ENCODE measurements at places on chromosomes 1 and 21.

DNA sequence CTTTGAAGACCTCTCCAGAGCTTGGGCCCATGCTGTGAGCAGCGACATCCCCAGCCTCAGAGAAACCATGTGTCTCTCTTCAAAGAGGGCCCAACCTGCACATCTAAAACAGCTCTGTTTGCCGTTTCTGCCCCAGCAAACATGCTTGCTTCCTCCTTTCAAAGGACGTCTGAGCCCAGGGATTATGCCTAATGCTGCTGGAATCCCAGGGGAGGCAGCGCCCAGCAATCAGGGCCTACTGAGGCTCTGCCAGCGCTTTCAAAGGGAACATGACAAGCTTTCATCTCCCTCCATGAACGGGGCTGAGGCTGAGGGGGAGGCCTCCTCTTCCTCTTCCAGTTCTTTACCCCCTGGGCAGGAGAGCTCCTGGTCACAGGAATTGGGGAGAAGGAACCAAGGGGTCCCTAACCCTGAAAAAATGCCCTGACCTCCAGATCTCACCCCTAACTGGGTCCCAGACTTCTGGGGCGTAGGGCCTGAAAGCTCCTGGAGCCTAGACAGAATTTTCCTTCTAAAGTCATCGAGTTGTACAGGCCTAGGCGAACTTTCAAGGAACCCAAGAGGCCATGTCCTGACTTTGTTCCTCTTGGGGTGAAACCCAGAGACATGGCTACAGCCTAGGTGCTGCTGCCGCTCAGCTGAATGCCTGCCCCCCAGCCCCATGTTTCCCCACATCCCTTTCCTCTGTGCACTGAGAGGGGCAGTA, 13.4 kb upstream of the ASCL5 start:
- DNase-seq, result no peak

DNA sequence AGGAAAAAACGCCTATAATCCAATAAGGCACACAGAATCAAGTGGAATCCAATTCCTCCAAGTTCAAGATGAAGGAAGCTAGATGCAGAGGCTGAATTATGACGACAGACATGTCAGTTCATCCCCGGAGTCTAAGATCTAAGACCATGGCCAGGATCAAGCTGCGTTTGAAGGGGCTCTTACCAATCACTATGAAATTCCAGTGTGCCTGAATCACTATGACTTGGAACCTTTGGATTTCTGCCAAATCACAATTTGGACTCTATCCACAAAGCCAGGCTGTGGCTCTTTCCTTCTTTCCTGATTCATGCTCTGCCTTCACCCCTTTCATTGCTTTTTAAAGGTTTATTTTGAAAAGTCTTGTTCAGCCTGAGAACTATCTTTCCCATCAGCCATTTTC, 17.1 kb downstream of the OLIG2 start:
- no peak for DNase-seq

DNA sequence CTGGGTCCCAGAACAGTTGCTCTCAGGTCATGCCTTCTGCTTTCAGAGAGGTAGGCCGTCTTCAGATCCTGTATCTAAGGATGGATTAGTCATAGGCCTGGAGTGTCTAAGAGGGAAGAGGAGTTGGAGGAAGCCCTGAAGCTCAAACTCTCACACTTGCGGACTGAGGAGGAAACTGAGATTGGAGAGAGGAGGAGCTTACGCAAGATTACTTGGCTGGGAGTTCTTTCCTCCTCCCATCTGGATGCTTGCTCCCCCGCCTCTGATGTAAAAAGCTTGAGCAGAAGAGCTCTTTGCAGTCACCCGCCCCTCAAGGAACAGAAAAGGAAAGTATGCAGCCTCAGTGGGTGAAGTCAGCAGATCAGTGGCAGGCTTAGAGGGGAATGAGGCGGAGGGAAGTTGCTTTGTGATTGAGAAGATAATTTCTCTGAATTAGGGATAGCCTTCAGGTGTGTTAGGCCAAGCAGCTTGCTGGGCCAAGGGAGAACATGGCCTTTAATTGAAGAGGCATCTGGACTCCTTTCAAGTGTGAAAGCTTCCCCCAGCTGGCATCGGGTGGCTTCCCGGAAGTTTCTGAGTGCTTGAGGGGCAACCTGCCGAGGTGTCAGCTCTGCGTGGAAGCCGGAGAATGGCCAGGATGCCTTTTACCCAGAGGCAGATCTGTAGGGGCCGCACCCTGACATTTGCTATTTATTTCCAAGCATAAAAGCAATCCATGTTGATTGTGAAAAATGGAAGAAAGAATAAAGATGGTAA, 6.6 kb downstream of the ADORA1 start:
- DNase-seq, result peak; percentile 86

DNA sequence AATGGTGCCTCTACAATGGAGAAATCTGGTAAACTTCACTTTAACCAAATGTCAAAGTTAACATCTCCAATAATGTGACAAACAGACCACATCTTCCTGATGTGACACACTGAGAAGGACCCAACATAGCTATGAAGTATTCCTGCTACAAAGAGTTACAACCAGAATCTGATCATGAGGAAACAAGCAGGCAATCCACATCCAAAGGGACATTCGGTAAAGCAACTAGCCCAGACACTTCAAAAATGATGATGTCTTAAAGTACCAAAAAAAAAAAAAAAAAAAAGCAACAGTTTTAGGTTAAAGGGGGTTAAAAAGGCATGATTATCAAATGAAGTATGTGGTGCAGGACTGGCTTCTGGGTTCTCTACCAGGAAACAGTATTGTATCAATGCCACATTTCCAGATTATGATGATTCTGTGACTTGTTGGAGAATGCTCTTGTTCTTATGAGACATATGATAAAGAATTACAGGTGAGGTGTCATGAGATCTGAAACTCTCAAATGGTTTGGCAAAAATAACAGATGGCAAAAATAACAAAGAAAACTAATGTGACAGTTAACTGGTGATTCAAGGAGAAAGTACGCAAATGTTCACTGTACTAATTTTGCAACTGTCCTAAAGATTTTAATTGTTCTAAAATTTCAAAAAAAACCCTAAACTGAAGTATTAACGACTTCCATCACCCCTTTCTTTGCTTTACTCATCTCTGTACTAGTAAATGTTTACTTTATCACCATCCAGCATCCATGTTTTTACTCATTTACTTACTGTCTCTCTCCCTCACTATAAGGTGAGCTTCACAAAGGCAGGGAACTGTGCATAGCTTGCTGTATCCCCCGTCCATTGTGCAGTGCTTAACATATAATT, 2.8 kb downstream of the CD58 start:
- no peak for DNase-seq

GRCh38 chr1:15719381-15720120, 16.5 kb upstream of the SLC25A34 start:
- no peak for DNase-seq

DNA sequence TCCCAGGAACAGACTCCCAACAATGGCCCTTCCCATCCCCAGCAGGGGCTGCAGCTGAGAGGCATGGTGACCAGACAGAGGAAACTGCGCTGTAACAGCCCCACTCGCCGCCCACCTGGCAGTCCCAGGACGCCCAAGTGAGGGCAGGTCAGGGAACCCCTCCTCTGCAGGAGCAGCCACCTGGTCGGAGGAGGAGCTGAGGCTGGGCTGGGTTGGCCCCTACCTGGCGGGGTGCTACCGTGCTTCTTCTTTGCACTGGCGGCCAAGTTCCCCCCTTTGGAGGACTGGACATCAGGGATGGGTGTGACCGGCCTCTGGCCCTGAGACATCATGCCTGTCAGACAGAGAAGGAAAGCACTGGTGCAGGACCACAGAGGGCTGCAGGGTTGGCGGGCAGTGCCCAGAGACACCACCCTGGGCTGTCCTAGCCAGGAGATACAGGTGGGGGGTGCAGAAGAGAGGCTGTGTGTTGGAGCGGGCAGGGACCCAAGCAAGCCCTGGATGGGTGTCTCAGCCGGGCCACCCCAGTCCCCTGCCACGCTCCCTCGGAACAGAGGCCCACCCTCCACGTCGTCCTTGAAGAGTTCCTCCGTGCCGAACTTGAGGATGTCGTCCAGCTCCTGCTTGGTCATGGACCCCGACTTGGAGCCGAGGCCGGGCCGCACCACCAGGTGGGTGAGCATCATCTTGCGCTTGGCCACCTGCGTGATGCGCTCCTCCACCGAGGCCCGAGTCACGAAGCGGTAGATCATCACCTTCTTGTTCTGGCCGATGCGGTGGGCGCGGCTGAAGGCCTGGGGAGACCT, 51.6 kb downstream of the CHD5 start:
- DNase-seq, result no peak

GRCh38 chr1:172375211-172375631, 45.3 kb upstream of the C1orf105 start:
- DNase-seq, result no peak

GRCh38 chr1:244647819-244648218, 5.1 kb upstream of the DESI2 start:
- DNase-seq, result peak; percentile 8

DNA sequence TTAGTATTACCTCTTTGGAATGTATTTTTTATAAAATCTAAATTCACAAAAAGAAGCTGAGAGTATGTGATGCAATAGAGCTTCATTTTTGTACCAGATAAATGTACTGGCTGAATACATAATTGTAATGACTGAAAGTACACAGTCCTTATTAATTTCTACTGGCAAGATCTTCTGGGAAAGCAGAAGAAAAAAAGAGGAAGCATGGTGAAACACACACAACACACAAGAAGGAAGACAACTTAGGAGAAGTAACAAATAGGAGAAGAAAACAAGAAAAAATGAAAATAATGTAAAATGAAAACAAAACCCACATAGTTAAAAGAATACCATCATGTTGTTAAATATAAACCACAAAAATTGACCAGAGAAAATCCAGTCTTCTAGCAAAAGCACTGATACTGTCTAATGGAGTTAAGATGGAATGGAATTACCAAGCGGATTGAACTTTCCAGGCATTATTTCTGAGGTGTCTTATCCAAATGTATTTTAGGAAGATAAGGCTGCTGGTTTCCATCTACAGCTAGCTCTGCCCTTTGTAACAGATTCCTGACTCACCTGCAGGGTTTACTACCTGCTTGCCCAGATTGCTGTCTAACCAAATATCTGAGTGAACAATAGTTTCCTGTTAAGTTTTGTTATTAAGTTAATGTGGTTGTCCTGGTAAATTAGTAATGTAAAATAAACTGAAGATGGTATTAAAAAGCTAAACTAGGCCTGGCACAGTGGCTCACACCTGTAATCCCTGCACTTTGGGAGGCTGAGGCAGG, 4.5 kb upstream of the COP1 start:
- DNase-seq, result peak; percentile 69

GRCh38 chr21:19489930-19490329, 1086.3 kb upstream of the TMPRSS15 start:
- no peak for DNase-seq

GRCh38 chr1:33181921-33182341, at the start of gene TRIM62:
TSS of gene TRIM62 (minus strand) at chr1:33182043. CDS start at chr1:33181432, 611 bp downstream.
- DNase-seq, result peak; percentile 100

GRCh38 chr1:170530972-170531757, 801 bp upstream of the GORAB start:
- DNase-seq, result no peak

GRCh38 chr1:97457446-97458089, 463.3 kb downstream of the DPYD start:
- DNase-seq, result no peak

DNA sequence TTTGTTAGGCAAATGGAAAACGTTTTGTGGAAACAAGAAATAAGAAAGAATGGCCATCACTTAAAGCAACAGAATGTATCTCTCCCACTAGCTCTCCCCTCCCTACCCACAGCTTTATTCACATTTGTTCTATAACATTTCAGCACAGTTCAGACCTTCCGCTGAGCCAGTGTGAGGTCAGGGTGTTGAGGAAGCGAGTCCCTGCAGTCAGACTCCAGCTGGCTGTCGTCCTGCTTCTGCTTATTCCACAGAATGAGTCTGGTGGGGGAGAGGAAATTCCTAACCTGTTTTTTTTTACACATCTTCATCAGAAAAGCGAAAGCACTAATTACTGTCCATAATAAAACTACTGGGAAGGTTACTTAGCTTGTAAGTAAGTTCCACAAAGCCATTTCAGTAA, 39.0 kb downstream of the MRPL39 start:
- DNase-seq, result peak; percentile 78

DNA sequence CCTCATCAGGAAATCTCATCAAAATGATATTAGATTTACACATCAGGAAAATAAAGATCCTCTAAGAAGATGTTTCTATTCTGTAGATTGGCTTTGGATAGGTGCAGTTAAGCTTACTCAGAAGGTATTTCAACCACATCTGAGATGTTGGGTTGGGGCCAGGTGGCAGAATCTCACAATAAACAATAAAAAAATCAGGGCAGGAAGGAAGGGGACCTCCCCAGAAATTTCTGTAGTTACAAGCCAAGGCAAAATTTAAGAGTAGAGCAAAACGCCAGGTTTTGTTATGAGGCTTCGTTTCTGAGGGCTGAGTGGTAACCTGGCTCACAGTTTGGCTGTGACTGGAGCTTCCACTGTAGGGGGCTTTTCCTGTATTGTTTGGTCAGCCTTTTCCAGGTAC, 84.8 kb downstream of the HUNK start:
- no peak for DNase-seq

DNA sequence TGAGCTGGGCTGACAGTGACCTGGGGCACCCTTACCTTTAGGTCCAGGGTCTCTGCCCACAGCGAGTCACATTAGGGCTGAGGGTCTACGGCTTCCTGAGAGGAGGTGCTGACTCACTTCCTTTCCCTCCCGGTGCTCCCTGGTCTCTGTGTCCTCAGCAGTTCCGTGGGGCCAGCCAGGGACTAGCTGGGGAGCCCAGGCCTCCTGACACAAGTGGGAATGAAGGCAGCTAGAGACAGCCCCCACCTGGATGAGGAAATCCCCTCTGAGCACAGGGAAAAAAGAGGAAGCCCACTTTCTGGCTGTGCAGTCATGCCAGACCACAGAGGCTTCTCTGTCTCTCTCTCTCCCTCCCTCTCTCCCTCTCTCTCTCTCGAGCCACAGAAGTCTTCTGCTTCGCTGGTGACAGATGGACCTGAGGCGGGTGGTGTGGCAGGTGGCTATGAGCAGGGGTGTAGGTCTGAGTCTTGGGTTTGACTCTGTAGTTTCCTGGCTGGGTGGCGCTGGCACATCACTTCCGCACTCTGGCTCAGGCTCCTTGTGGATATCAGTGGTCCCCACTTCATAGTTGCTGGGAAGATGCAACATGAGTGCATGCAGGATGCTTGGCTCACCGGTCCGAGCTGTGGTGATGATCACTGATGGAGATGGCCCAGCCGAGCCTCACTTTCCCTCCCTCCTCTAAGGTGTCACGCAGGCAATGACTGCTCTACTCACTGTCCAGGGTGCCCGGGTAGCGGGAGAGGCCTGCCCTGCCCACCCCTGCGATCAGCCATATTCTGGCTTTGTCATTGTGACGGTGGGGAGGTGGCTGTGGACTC, 3.5 kb downstream of the SLC66A1 start:
- DNase-seq, result peak; percentile 40

DNA sequence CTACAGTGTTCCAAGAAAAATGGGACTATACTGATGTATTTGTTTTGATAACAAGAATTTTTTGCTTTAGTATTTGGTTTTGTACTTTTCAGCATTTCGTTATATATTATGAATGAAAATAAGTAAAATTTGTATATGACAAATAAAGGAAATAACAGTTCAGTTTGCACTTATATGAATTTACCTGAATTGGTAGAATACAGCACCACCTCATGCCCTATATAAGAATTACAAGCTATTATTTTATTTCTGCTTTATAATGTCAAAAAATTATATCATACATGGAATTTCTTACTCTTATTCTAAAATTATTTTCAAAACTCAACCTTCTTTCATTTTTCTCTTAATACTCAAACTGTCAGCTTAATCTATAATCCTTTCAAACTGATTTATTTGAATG, 14.6 kb downstream of the EFCAB7 start:
- DNase-seq, result peak; percentile 47

- no peak for DNase-seq
These were observed 6.8 kb downstream of the BSND start for GRCh38 chr1:55005351-55006140.

GRCh38 chr1:29961293-29962059, 725.2 kb downstream of the PTPRU start:
- DNase-seq, result no peak
